ENCODE measurements at places on chromosomes 12 and 14.

DNA sequence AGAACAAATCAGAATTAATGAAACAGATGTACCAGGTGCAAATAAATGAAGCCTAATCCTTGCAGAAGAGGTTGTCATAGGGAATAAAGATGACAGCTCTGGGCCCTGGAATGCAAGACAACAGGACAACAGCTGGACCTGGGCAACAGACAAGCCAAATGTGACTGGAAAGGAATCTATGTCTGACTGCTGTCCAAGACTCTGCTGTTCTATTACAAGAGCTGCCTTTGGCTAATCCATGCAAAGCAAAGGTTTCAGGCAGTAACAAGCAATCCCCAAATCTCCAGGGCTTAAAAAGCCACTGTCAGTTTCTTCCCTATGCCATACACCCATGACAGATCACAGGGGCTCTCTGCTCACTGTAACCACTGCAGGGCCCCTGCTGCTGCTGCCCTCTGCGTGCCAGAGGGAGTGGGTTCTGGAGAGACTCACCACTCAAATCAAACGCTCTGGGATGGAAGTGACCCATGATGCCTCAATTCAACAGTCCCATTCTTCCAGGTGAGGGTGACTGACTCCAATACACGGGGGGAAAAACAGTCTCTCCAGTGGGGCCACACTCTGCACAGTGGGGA is 218.9 kb upstream of the SFSWAP start:
- DNase-seq = no peak

- no peak for DNase-seq
Measured at GRCh38 chr12:44053549-44054127, 217.8 kb downstream of the TMEM117 start.

DNA sequence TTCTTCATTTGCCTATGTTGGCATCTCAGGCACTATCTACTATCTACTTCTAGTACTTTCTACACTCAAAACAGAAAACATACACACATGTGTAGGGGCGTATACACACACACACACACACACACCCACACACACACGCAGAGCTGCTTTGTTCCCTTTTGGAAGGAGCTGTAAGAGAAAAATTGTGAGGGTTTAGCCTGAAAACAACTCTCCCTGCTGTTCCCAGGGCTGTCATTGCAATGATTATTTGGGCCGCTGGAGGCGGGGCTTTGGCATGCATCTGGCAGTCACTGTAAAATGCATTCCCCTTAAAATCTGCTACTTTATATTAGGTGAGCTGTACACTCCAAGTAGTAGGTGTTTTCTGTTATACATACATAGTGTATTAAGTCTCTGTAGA is 29.1 kb upstream of the SLC38A2 start:
- no peak for DNase-seq

GRCh38 chr12:101995684-101996083 is 66.1 kb downstream of the WASHC3 start:
- DNase-seq = no peak

DNA sequence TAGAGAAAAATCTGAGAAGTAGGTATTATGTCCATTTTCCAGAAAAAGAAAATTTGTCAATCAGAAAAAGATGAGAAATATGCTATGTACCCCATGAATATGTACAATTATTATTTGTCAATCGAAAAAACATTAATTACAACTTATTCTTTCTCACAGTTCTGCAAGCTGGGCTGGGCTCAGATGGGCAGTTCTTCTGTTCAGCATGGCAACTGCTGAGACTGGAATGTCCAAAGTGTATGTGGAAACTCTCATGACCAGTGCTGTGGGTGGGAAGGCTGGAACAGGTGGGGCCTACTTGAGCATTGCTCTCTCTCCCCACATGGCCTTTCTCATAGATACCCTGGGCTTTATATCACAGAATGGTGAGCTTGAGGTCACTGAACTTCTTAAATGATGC is 450.3 kb upstream of the TBX3 start:
- DNase-seq = no peak

Measured in stimulated activated CD4-positive, alpha-beta T cell treated with anti-CD3 and anti-CD28 coated beads, Interleukin-1b, Interleukin-23, amount 100 ng/mL, for 24 hours (primary cell).